ENCODE measurements at places on chromosomes 16 and 17.

DNA sequence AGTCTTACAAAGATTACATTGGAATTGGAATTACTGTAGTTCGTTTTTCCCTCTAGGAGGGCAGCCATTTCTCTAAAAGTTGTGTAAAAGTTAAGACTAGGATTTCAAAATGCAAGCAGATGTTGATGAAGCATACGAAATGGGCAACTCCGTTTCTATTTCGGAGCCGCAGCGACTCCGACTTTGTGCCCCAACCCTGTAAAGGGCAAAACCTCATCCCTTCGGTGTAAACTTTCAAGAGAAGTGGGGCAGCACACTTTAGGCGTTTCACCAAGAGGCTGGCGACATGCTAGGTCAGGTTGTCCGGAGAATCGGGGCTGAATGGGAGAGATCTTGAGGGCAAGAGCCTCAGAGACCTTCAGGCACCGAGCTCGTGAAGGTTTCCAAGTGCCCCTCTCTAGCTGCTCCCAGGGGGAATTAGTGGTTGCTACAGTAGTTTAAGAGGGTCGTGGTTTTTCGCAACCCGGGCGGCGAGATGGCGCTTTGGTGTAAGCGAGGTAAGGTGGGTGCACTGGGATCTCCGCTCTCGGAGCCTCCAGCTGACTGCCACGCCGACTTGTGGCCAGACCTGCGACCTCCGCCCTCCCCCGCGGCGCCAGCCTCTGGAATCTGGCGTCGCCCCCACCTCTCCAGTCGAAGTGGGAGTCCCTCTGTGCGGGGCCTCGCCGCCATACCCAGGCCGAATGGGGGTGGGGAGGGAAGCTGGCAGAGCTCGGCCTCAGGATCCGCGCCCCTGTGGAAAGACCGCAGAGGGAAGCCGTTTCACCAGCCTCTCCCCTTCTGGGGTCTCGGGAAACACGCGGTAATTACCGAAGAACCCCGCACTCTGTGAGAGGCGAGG, 1.0 kb upstream of the HEXIM2 start:
- peak; percentile 88 for DNase-seq

GRCh38 chr17:55845385-55845784, 94.5 kb downstream of the PCTP start:
- DNase-seq, result peak; percentile 65

- no peak for DNase-seq
These were observed 49.0 kb downstream of the NT5M start for GRCh38 chr17:17351901-17352781.

DNA sequence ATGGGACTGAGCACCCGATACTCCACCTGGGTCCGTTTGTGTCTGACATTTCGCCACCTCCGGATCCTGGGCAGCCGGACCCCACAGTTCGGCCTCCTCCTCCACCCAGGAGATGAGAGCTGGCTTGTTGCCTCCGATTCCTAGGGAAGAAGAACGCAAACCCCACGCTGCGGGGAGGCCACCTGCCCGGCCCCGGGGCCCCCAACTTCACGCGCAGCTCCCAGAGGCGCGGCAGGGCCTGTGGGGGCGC, 542 bp downstream of the ZNF764 start:
- DNase-seq, result no peak

GRCh38 chr16:24988129-24988518, 27.0 kb downstream of the ARHGAP17 start:
- no peak for DNase-seq

DNA sequence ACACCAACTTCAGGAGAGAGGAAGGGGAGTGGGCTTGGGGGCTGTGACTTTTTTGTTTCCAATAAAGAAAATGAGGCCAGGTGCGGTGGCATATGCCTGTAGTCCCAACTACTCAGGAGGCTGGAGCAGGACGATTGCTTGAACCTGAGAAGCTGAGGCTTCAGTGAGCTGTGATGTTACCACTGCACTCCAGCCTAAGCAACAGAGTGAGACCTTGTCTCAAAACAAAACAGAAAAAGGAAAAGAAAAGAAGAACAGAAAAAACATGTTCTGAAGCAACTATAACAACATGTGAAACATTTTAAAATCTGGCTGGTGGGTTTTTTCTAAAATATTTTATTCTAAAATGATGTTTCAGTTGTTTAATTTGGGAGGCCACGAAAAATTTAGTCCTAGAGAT, 554.0 kb upstream of the ZFHX3 start:
- DNase-seq, result no peak

- no peak for DNase-seq
These were observed 213.8 kb upstream of the RPL38 start for GRCh38 chr17:73989671-73990070.

- no peak for DNase-seq
These were observed 3.0 kb downstream of the ERN1 start for GRCh38 chr17:64126918-64127317.

DNA sequence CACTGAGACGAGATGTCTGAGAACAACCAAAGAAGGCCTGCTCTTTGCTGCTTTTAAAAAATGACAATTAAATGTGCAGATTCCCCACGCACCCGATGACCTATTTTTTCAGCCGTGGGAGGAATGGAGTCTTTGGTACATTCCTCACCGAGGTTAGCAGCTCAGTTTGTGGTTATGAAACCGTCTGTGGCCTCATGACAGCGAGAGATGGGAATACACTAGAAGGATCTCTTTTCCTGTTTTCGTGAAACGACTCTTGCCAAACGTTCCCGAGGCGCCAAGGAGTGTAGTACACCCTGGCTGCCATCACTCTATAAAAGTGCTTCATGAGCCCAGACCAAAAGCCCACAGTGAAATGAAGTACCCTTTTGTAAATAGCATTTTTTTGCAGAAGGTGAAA, 87.8 kb downstream of the CRISPLD2 start:
- no peak for DNase-seq

DNA sequence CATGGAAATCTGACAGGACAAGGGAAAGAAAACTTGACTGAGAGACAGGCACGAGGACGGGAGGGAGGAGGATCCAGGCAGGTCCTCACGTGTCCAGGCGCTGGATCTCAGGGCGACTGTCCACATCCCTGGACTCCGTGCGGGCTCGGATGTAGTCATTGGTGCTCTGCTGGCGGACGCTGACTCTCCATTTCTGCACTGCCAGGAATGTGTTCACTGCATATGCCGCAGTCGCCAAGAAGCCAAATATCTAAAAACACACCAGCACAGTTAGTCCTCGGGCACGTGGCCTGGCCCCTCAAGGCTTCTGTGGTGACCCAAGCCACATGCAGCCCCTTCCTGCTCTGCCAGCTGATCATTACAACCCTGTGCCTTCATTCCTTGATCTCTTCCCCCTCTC, 17.5 kb downstream of the CMTM3 start:
- no peak for DNase-seq

- peak; percentile 70 for DNase-seq
These were observed 2.1 kb downstream of the KCNH4 start for GRCh38 chr17:42178817-42179216.

DNA sequence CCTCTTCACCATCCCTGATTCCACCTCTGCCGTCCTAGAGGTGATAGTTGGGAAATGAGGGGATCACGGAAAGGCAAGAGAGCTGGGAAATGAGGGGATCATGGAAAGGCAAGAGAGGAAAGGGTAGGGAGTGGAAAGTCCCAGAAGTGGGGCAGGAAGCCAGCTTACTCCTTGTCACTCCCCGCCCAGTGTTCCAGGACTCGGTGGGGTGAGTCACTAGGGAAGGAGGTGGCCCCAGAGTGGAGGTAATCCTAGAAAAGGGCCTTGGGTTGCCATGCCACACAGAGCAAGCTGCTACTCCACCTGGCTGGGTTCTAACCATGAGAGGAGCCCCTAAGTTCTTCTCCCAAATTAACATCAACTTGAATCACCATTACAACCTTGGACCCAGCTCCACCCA, 14.8 kb downstream of the ALOXE3 start:
- no peak for DNase-seq

GRCh38 chr17:49223517-49224197, 6.9 kb downstream of the PHOSPHO1 start:
- DNase-seq, result peak; percentile 91

- no peak for DNase-seq
These were observed 78.6 kb downstream of the MYH13 start for GRCh38 chr17:10294180-10294579.

DNA sequence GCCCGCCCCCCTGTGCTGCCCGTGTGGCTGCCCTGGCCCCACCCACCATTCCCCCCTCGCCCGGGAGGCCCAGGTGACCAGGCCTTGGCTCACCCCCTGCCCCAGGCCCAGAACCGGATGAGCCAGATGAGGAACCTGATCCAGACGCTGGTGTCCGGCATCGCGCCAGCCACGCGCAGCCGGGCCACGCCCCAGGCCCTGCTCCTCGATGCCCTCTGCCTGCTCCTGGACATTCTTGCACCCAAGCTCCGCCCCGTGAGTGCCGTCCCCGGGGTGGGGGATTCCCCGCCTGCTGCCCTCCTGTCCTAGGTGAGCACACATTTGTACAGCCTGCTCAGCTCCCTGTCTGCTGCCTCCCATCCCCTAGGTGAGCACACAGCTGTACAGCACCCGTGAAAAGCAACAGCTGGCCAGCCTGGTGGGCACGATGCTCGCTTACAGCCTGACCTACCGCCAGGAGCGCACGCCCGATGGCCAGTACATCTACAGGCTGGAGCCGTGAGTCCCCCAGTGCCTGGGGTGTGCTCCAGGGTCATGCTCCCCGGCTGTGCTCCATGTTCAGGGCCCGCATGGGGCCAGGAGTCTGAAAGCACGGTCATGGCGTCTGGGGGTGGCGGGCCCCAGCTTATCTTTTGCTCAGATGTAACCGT, 4.8 kb downstream of the GNG13 start:
- no peak for DNase-seq

DNA sequence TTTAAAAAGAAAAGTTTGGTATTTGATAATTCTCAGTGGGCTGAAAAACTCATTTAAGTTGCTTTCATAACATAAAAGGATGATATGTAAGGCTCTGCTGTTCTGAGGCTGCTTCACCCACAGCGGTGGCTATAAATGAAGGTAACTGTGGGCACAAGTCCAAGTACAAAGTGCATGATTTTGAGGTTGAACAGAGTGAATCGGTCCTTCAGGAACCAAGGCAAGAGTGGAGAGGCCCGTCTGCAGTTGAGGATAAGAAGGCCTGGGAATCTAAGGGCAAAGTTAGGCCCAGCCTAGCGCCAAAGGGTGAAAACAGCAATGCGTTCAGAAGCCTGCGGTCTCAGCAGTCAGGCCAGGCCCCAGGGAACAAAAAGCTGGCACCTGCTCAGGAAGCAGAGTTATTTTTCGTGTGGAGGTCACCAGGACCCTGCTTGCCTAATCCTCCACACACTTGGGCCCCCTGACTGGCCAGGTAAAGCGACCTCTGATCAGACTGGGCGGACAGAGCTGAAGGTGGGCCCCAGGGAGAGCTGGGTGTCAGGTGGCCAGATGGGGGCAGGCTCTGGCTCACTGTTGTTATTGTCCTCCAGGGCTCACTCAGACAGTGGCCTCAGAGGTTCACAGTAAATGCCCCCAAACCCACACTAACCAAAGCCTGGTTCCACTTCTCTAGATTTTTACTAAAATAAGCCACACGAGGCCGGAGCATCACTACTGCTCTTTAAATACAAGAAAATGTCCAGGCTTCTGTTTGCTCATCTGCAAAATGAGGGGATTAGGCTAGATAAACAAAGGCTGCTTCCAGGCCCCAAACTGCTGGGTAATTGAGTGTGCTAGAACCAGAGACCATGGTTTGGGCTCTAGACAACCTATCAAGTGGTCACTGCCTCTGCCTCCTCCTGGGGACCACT, 46.5 kb downstream of the TEX2 start:
- no peak for DNase-seq

DNA sequence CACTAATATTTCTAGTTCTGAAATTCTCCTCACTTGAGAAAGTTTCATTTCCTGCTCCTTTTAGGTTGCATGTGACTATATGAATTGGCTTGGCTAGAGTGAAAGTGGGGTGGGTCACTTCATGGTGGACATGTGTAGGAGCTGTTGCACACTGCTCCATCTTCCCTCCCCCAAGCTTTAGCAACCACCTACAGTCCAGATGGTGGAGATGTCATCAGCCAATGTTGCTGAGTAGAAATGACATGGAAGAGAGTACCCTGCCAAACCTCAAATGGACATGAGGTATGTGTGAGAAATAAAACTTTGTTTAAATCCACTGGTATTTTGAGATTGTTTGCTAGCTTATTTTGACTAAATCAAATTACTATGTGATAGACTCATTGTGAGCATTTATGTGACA, 281.5 kb downstream of the CA10 start:
- DNase-seq, result no peak

GRCh38 chr16:53523971-53524548, 21.1 kb upstream of the AKTIP start:
- no peak for DNase-seq

DNA sequence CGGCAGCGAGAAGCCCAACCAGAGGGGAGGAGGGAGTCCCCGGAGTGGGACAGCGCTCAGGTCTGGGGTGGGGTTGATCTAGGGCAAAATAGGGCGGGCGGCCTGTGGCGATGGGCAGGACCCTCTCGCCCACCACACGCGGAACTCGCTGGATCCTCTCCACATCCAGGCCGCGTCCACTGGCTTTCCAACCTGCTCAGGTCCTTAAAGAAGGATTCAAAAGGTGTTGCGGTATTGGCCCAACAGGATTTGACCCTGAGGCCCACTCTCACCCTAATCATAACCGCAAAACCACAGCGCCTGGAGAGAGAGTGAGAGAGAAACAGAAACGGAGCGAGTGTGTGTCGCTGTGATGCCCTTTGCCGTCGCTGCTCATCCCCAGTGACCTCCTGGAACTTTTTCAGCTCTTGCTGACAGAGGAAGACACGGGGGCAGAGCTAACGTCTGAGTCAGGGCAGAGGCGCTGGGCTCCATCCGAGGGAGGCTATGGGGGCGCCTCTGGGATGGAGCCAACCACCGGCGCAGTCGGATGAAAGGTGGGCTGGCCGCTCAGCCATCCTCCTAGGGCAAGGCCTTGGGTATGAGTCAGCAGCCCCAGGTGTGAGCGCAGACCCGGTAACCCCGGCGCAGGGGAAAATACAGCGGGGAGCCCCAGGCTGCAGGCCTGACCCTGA, 16.7 kb upstream of the OR1F1 start:
- DNase-seq, result peak; percentile 79

- no peak for DNase-seq
These were observed 44.4 kb downstream of the ACTG1 start for GRCh38 chr17:81468111-81468769.
